AG09319 (cell line): ENCODE measurements at places on chromosomes 3 and 15.

GRCh38 chr15:92035961-92036360 is 182.5 kb downstream of the SLCO3A1 start:
- DNase-seq: no peak

- no peak for DNase-seq
These were observed 5.0 kb upstream of the CRYBG3 start for GRCh38 chr3:97816811-97817210.

DNA sequence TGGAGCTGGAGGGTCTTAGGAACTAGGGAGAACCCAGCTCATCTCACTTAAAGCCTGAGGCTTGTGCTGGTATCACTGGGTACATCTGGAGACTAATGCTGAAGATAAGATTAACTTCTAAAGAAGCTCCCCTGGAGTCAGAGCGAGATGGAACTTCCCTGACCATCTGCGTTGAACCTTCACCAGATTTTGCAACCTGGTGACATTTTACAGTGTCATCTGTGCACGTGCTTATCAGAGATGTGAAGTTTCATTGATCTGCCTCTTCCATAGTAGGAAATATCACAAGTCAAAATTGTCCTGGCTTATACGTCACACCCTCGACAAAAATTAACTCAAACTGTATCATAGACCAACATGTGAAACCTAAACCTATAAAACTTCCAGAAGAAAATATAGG is 395.5 kb downstream of the SHQ1 start:
- DNase-seq: no peak

DNA sequence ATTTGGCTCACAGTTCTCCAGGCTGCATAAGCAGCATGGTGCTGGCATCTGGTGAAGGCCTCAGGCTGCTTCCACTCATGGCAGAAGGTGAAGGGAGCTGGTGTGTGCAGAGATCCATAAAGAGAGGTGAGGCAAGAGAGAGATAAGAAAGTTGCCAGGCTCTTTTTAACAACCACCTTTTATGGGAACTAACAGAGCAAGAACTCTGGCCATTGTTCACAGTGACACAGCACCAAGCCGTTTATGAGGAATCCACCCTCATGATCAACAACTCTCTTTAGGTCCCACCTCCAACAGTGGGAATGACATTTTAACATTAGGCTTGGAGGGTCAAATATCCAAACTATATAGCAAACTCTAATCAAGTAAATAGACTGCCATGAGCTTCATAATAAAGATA is 557.2 kb upstream of the SUCLG2 start:
- DNase-seq: no peak
